ENCODE measurements at places on chromosomes 6 and 20. TPM values are rescaled to one million over a fixed set of nuclear protein-coding genes. Genes with fewer than 3 reads are reported as not detected.
A peak's percentile ranks its signal among the peaks of the same experiment; 100 is the strongest.

CFB gene
- 0.33 TPM for total RNA-seq

FAM83C gene
- not detected for total RNA-seq

DNA sequence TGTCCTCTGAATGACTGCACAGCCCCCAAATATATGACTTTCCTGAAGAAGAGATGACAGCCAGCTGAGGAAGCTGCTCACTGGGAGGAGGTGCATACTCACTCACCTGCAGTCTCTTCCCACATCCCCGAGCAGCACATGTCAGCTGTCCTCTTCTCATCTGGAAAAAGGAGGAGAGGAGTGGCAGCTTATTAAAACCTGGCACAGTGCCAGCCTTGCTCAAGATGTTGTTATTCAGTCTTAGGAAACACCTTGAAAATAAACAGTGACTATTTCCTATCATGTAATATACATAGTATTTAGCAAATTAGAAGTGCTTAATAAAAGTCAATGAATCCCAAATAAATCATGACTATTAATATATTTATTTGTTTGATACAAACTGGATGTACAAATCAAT lies 232.9 kb downstream of the EPM2A start:
- DNase-seq, result no peak

TRIM10 gene
- total RNA-seq, result not detected

DNA sequence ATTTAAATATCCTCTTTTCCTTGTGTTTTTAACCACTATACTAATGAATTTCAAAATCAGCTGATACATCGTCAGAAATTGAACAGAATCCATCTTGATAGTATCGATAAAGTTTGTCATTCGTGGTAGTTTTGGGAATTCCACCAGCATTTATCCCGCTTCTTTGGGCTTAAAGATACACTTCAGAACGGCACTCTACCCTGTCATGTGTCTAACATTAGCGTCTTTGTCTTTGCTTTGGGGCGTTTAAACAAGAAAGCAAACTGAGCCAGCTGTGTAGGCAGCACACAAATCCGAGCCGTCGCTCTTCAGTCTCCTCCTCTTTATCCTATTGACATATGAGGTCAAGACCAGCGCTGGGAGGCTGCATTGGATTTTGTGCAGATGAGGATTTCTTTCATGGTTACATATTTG lies 27.5 kb upstream of the NHSL1 start:
- no peak for DNase-seq

- peak; percentile 66 for DNase-seq
Observed at GRCh38 chr6:35552285-35552917, 39.7 kb upstream of the TULP1 start.

DNA sequence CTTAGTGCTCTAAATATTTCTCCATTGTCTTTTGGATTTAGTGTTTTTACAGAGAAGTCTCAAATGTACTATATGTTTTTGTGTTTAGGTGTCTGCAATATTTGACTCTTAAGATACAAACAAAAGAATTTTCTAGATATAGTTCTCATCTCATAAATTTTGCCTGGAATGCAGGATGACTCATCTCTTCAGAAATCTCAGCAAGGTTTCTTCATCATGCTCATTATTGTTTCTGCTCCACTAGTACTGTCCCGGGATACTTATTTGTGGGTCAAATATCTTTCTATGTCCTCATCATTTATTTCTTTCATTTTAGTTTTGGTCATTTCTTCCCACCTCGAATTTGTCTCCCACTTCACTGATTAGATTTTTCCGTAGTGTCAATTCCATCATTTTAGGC lies 9.5 kb downstream of the AHI1 start:
- DNase-seq, result no peak

DNA sequence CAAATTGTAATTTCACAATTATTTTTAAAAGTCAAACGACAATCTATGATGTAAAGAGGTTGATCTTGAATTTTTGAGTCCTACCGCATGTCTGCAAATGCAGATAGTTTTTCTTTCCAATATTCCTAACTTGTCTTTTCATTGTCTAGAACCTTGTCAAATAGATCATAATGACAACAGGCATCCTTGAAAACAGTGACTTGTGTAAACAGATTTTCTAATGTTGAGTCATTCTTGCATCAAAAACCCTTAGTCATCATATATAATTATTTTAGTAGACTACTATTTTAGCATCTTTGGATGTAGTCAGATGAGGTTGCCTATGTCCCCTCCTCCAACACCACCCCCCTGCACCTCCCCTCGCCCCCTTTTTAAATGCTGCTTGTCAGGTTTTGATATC lies 43.8 kb downstream of the BMP6 start:
- no peak for DNase-seq

DNA sequence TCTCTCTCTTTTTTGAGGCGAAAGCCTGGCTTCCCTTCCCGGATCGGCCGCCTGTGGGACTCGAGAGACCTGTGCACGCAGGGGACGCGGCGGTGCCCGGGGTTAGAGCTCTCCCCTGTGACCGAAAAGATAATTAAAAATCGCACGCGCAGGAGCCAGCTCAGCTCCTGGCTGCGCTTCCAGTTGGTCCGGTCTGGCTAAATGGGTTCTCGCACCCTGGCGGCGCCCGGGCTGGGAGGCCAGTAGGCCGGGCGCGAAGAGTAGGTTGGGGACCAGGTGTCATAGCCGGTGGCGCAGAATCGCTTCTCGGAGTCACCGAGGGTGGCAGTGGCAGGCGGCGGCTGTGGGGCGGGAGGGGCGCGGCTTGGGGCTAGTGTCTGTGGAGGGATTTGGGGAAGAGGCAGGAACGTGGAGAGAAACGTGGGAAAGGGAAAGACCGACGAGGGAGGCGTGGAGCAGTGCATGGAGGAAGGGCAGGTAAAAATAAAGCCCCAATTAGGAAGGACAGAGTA lies 41.9 kb upstream of the SUPT3H start:
- DNase-seq, result no peak

NRM gene
- total RNA-seq, result 11.7 TPM

SLC22A2 gene
- total RNA-seq, result not detected

DNA sequence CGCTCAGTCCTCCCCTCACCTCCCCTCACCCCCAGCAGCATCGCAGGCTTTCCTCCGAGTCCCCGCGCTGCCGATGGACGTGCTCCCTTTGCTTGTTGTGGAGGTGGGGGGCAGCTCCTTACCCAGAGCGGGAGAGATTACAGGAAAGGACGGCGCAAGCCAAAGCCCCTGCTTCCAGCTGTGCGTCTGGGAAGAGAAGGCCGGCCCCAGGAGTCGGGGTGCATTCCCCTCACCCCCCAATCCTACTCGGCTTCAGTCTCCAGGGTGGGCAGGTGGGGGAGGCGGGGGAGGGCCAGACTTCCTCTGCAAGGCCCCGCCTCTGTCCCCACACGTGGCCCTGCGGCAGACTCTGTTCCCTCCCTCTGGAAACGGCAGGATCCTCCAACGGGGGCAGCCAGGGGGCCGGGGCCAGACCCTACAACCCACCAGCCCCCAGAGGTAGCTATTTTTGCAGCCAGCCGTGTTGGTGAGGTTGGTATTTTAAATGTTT lies 43.6 kb downstream of the NTSR1 start:
- DNase-seq, result no peak

DNA sequence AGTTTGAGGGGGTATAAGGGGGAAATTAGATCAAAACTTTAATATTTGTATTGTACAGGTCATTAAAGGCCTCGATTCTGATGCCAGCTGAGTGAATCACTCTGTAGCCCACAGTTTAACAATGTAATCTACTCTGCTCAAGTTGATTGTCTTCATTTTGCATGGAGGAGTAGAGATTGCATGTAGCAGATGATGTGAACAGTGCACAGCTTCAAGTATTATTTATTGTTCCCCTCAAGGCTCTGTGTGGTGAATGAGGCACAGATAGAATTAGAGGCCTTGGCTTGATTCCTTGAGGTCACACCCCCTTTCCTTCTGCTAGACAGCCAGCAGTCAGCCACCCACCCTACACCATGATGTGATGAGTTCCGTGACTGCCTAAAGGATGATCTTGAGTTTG lies 38.1 kb downstream of the TXLNB start:
- DNase-seq, result no peak

IFNGR1 gene
- 31.9 TPM for total RNA-seq

GRCh38 chr6:142185641-142186040 lies 38.6 kb downstream of the VTA1 start:
- no peak for DNase-seq

DNA sequence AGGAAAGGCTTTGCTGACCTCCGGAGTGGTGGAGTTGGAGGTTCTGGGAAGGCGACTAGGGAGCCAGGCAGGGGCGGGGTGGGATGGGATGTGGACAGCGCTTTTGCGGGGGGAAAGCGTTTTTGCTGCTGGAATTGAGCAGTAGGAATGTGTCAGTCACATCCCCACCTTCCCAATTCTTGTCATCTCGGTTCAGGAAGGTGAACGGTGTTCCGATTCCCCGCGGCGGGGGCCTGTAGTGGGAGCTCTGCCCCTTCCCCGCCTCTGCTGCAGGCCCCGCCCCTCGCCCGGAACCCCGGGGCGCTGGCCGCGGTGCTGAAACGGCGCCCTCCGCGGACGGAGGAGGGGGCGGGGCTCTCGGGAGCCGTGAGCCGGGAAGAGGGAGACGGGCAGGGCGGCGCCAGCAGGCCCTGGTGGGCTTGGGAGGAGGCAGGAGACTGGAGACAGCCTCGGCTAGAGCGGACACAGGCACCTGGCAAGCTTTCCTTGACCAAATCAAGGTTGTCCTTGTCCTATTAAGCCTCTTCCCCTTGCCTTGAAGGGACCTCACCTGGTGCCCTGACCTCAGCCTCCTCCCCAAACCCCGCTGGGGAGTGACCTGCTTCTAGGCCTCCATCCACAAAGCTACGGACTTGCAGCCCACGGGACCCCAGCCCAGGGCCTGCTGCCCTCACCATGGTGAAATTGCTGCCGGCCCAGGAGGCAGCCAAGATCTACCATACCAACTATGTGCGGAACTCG lies at the start of gene LHFPL5:
Gene LHFPL5 (plus strand): TSS at position 357 of the 741 bp plus-strand sequence. CDS start 319 bp downstream, at position 676.
- no peak for DNase-seq

GRCh38 chr20:57020364-57020763 lies 246.1 kb downstream of the BMP7 start:
- no peak for DNase-seq

TPD52L2 gene
- 60.0 TPM for total RNA-seq

- DNase-seq, result no peak
Observed at GRCh38 chr6:44363377-44363926, 21.0 kb downstream of the SPATS1 start.

DNA sequence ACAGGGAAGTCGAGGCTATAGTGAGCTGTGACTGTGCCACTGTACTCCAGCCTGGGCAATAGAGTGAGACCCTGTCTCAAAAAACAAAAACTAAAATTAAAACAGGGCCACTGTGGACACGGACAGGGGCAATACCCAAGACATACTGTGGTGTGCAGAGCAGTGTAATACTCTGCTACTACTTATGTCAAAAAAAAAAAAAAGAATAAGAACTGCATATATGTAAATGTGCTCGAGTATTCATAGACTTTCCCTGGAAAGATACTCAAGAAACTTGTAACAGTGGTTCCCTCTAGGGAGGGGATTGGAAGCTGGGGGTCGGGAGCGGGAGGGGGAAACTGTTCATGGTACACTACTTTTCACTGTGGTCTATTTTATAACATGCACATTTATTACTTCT lies 15.9 kb downstream of the SPDEF start:
- no peak for DNase-seq

KIF6 gene
- not detected for total RNA-seq

SLC32A1 gene
- not detected for total RNA-seq

- no peak for DNase-seq
Observed at GRCh38 chr6:142087950-142088857, 44.5 kb upstream of the GJE1 start.

ANKRD6 gene
- total RNA-seq, result 3.2 TPM

All from natural killer cell treated with Interleukin-12 subunit alpha and Interleukin-12 subunit beta and Interleukin-15 and Interleukin-18, amount 100 ng/mL, for 72 hours (primary cell).